ENCODE measurements at places on chromosomes 6 and 20.

- no peaks in the 10 kb centered on the region for H3K36me3 ChIP-seq
- H3K27ac ChIP-seq, result no peak overlapping the region
- H3K4me1 ChIP-seq, result no peaks in the 10 kb centered on the region
- H3K27me3 ChIP-seq, result peaks cover 14% of the 10 kb centered on the region
Observed at GRCh38 chr6:90708206-90708737, 121.4 kb upstream of the MAP3K7 start.

- no peaks in the 10 kb centered on the region for H3K27me3 ChIP-seq
- H3K4me3 ChIP-seq, result no peak overlapping the region
- no peak overlapping the region for H3K27ac ChIP-seq
- DNase-seq, result no peak
- H3K4me1 ChIP-seq, result no peaks in the 10 kb centered on the region
Observed at GRCh38 chr6:80872199-80872950, 765.9 kb downstream of the BCKDHB start.

- no peaks in the 10 kb centered on the region for H3K36me3 ChIP-seq
- no peak overlapping the region for H3K4me3 ChIP-seq
- DNase-seq, result no peak
- H3K4me1 ChIP-seq, result no peaks in the 10 kb centered on the region
- peaks cover 12% of the 10 kb centered on the region for H3K27me3 ChIP-seq
Observed at GRCh38 chr6:159953091-159953601, 15.7 kb upstream of the IGF2R start.

GRCh38 chr6:34302929-34303328, 54.1 kb upstream of the SMIM29 start:
- no peak overlapping the region for H3K27ac ChIP-seq
- H3K4me1 ChIP-seq, result no peaks in the 10 kb centered on the region
- H3K4me3 ChIP-seq, result no peak overlapping the region
- DNase-seq, result no peak

DNA sequence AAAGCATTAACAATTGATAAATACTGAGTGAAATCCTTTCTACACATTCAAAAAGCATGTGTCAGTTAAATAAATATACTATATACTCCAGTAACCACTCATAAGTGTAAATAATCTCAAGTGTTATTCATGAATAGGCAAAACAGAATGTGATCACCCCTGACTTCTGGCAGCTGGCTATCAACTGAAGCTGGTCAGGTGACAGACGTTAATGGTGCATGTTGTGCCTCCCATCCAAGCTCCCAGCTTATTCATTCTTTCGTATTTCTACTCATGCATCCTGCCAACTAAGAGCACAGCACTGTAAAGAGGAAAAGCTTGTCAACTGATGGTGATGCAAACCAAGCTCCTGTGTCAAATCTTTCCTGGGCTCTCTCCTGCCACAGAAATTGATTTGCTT, 7.7 kb downstream of the PSMB1 start:
- peaks cover 16% of the 10 kb centered on the region for H3K36me3 ChIP-seq
- peaks cover 17% of the 10 kb centered on the region for H3K4me1 ChIP-seq
- H3K4me3 ChIP-seq, result no peak overlapping the region
- no peak for DNase-seq
- H3K27ac ChIP-seq, result no peak overlapping the region
- no peaks in the 10 kb centered on the region for H3K27me3 ChIP-seq

GRCh38 chr6:53455678-53456077, 89.2 kb downstream of the GCLC start:
- H3K27ac ChIP-seq, result no peak overlapping the region
- no peaks in the 10 kb centered on the region for H3K36me3 ChIP-seq
- no peak for DNase-seq
- H3K4me1 ChIP-seq, result no peaks in the 10 kb centered on the region
- H3K27me3 ChIP-seq, result peaks cover 2% of the 10 kb centered on the region
- H3K4me3 ChIP-seq, result no peak overlapping the region

- no peak for DNase-seq
- no peaks in the 10 kb centered on the region for H3K4me1 ChIP-seq
- no peaks in the 10 kb centered on the region for H3K36me3 ChIP-seq
- H3K27me3 ChIP-seq, result no peaks in the 10 kb centered on the region
- no peak overlapping the region for H3K4me3 ChIP-seq
Observed at GRCh38 chr6:139871803-139872510, 497.5 kb upstream of the CITED2 start.

DNA sequence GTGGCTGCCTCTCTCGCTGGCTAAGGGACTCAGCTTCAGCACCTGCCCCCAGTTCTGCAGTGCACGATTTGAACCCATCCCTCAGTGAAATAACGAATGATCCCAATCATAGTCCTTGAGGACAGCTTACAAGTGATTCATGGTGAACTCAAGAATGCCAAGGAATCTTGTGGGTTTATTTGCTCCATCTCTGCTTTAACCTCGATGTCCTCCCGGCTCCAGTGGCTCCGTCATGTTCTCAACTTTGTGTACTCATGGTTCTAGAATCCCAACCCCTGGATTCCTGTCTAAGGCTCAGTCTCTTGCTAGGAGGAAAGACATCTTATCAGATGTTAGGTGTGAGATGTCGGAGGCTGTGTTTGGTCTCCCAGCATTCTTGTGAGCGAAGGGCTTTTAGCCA, 29.0 kb upstream of the GTSF1L start:
- DNase-seq, result no peak
- H3K4me1 ChIP-seq, result peaks cover 22% of the 10 kb centered on the region
- H3K36me3 ChIP-seq, result peaks cover 8% of the 10 kb centered on the region
- H3K27me3 ChIP-seq, result no peaks in the 10 kb centered on the region
- H3K27ac ChIP-seq, result no peak overlapping the region
- no peak overlapping the region for H3K4me3 ChIP-seq

DNA sequence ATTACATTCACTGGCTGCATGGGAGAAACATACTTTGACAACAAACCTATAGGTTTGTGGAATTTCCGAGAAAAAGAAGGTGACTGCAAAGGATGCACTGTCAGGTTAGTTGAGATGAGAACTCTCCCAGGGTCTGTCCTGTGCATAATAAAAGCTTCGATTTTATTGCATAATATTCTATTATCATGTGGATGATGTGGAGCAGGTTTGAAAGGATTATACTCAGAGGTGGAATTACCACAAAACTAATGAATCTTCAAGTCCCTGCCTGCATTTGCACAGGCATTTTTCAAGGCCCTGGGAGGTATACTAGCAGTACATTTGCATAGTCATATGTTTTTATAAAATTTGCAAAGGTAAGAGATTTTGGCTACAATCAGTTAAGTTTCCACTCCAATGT, 249.8 kb downstream of the ARHGAP18 start:
- no peak overlapping the region for H3K27ac ChIP-seq
- H3K4me3 ChIP-seq, result no peak overlapping the region
- no peaks in the 10 kb centered on the region for H3K4me1 ChIP-seq
- no peaks in the 10 kb centered on the region for H3K36me3 ChIP-seq
- no peak for DNase-seq

DNA sequence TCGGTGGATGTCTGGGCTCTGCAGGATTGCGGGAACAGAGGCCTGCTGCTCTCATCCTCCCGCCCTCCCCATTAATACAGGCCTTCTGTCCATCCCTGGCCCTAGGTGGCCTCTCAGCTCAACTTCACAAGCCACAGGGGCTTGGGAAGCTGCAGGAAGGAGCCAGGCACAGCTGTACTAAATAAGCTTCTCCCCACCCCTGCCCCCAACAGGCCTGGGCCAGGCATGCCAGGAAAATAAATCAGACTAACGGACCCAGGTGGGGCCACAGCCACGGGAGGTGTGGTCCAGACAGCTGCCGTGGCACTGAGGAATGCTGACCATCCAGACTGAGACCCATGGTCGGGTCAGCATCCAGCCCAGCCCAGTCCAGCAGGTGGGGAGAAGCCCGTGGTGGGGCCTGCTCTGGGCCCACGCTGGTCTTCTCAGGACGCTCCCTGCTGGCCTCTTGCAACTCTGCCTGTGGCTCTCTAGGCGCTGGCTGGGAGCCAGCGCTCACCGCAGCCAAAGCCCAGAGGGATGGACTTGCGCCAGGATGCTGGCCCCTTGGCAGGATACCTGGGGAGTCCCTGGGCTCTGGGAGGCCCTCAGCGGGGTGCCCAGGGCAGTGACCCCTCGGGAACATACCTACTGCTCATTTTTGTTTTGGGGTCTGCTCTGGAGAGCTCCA, 8.6 kb upstream of the YTHDF1 start:
- no peak for DNase-seq
- peaks cover 13% of the 10 kb centered on the region for H3K27me3 ChIP-seq
- no peaks in the 10 kb centered on the region for H3K36me3 ChIP-seq
- no peaks in the 10 kb centered on the region for H3K4me1 ChIP-seq

DNA sequence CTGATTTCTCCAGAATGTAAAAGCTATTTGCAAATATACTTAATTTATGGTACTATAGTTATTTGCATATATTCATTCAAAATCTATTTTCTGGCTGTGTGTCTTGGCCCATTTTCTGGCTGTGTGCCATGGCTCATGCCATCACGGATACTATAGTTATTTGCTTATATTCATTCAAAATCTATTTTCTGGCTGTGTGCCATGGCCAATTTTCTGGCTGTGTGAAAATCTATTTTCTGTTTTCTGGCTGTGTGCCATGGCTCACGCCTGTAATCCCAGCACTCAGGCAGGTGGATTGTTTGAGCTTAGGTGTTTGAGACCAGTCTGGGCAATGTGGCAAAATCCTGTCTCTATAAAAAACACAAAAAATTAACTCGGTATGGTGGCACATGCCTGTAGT, 28.9 kb upstream of the RIPK1 start:
- H3K27me3 ChIP-seq, result peaks cover 20% of the 10 kb centered on the region
- DNase-seq, result no peak
- H3K36me3 ChIP-seq, result no peaks in the 10 kb centered on the region
- H3K4me3 ChIP-seq, result no peak overlapping the region
- no peaks in the 10 kb centered on the region for H3K4me1 ChIP-seq

DNA sequence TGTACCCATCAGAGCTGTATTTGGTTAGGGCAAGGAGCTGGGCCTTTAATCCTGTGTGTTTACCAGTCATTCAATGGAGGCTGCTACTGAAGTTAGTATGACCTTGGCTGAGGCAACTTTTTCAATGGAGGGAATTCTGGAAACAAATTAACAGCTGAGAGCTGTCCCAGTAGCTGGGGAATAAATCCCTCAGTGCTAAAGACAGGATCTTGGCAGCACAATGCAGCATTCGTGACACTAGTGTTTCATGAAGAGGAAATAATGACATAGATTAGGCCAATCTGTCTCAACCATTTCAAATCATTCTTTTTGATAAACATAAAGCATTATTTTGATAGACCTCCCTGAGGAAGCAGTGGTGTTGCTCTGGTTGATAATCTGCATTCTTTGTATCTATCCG, 42.9 kb downstream of the GRM1 start:
- no peaks in the 10 kb centered on the region for H3K4me1 ChIP-seq
- no peak for DNase-seq
- H3K4me3 ChIP-seq, result no peak overlapping the region
- no peak overlapping the region for H3K27ac ChIP-seq

GRCh38 chr6:3913077-3913957, 64.1 kb downstream of the FAM50B start:
- peaks cover 2% of the 10 kb centered on the region for H3K36me3 ChIP-seq
- H3K27me3 ChIP-seq, result peaks cover 57% of the 10 kb centered on the region
- no peak for DNase-seq
- no peak overlapping the region for H3K4me3 ChIP-seq

GRCh38 chr6:89134723-89135122, 11.1 kb upstream of the PM20D2 start:
- H3K27me3 ChIP-seq, result peaks cover 2% of the 10 kb centered on the region
- H3K36me3 ChIP-seq, result no peaks in the 10 kb centered on the region
- no peak overlapping the region for H3K4me3 ChIP-seq
- no peak overlapping the region for H3K27ac ChIP-seq
- DNase-seq, result no peak

DNA sequence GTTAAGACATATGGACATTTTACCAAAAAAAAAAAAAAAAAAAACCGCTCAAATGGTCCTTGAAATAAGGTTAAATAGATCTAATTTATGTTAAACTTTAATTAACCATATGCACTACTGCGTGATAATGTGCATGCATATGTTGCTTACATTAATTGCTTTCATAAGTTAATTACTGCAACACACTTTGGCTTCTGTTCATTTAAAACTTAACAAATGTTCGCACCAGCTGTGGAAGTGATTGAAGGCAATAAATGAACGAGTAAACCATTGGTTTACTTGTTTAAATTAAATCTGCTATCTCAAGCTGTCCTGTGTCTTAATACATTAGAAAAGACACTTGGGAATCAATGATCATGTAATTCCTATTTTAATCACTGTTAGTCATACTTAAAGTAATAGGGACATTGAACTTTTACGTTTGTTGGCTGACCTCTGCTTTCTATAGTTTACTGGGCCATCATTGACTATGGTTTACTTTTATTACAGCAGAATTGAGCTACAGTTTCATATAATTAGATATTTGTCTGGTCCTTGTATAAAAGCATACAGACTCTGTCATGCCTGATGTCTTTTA, 294.7 kb downstream of the KHDC1L start:
- H3K36me3 ChIP-seq, result no peaks in the 10 kb centered on the region
- H3K27ac ChIP-seq, result no peak overlapping the region
- no peaks in the 10 kb centered on the region for H3K27me3 ChIP-seq
- no peak for DNase-seq
- no peaks in the 10 kb centered on the region for H3K4me1 ChIP-seq
